ENCODE measurements at places on chromosomes 2 and 18.

DNA sequence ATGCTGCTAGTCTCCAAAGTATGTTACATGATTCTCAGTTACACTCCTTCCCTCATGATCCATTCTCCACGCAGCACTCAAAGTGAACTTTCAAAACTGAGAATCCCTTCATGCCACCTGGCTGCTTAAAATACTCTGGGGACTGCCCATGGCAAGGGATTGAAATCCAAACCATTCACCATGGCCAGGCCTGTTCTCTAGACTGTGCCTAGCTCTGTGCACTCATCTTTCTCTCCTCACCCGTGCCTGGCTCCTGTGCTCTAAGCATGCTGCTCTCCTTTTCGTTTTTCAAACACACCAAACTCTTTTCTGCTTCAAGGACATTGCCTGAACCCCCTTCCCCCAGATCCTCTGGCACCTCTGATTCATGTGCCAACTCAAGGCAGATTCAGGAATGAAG lies 80.9 kb downstream of the FASTKD2 start:
- no peak for DNase-seq

- no peak for DNase-seq
Observed at GRCh38 chr2:175317751-175318150, 136.2 kb upstream of the ATP5MC3 start.

GRCh38 chr2:63792530-63792929 lies 49.2 kb upstream of the UGP2 start:
- DNase-seq, result no peak

DNA sequence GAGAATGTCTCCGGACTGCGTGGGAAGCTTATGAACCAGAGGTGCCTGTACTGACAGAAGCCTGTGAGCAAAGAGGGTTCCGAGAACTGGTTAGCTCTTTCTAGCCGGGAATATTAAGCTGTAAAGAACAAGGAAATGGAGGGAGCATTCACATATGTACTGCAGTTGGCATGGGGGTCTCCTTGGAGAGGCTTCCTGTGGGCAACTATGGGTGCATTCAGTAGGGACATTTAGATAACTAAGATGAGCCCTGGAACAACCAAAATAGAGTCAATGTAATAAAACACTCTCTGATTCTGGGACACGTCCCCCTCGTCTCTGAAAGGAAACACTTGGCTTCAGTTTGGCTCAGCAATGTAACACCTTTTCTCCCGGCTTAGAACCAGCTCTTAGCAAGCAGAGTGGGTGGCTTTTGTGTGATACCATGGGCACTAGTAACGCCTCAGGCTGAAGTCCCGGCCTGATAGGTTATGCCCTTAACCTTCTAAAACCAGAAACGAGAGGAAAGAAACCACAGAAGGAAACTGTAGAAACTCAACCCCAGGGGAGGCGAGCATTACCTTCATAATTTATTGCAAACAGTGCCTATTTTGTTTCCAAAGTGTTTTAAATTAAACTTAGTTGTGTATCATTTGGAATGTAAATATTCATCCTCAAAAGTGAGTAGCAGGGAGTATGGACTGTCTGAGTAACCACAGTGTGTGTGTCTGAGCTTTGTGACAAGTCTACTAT lies 48.8 kb upstream of the LPIN2 start:
- no peak for DNase-seq

DNA sequence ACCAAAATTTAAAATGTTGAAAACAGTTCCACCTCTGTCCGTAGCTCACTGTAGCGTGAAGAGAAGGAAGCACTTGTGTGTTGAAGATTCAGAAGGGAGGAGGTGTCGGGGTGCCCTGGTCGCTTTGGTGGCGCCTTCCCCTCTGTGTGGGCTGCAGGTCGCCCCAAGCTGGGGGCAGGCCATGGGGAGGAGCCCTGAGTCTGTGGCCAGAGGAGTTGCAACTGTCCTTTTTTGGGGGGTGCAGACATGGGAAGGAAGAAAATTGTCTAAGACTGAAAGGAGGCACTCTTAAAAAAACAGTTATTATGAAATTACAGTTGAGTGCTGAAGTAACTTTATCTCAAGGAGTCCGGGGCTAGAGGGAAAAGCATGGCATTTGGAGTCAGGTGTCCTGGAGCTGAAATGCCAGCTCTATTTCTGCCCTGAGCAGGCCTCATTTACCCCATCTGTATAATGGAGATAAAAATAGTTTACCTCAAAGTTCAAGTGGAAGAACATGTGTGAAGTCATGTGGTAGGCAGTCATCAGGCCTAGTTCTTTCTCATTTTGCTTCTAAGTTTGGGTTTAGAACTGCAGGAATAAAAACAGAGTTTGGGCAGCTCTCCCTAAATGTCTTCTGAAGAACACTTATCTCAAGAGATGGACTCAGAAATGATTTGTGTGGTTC lies 82.1 kb downstream of the RNF144A start:
- no peak for DNase-seq

GRCh38 chr2:218471982-218472381 lies 53.1 kb downstream of the VIL1 start:
- DNase-seq, result no peak

DNA sequence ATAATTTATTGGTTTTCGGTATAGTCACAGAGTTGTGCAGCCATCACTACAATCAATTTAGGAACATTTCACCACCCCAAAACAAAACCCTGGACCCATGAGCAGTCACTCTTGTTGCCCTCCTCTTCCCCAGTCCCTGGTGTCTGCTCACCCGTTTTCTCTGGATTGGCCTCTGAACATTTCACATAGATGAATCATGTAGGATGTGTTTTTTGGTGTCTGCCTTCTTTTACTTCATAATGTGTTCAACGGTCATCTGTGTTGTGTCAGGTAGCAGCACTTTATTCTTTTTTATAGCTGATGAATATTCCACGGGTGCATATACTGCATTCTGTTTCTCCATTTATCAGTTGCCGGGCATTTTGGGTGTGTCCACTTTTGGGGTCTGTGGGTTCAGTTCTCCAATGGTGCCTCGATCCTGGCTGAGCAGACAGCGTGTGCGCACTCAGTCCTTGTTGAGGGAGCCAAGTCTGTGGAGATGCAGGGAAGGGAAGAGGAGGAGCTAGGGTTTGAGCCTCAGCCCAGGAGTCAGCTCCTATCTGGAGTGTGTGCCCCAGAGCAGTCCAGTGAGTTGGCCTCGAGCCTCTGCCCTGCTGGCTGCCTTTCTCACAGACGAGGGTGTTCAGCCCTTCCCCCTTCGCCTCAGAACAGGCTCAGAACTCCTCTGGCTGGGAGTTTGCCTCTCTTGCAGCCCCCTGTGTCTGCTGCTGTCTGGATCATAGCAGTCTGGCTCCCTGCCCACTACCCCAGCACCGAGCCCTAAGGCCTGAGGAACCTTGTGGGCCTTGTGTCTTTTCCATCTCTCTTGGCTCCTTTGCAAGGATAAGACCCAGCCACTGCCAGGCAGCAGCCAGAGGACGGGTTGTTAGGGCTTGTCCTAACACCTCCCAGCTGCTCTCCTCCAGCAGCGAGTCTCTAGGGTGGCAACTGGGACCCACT lies 18.0 kb downstream of the C2orf74 start:
- no peak for DNase-seq

- no peak for DNase-seq
Observed at GRCh38 chr18:48098007-48098406, 167.5 kb upstream of the SMAD2 start.

- DNase-seq, result no peak
Observed at GRCh38 chr18:4417714-4418113, 37.4 kb downstream of the DLGAP1 start.

DNA sequence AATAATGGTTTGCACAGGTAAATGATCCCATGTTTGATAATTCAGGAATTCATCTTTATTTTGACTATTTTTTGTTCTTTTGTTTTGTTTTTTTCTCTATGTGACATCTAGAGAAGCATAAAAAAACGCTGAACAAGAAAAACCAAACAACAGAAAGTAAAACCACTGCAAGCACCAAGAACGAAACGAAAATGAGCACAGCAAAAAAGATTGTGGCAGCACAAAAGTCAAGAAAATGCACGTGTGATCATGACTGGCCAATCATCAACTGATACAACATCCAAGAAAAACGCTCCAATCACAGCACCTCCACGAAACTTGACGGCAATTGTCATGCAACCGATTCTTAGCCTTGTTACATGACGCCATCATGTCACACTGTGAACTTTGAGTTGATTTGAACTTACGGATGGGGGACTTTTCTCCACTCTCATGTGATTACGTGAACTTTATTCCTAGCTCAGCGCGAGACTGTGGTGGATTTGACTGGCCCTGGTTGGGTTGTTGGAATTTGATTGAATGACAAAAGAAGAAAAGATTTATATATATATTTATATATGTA lies 318.7 kb downstream of the CELF4 start:
- no peak for DNase-seq

DNA sequence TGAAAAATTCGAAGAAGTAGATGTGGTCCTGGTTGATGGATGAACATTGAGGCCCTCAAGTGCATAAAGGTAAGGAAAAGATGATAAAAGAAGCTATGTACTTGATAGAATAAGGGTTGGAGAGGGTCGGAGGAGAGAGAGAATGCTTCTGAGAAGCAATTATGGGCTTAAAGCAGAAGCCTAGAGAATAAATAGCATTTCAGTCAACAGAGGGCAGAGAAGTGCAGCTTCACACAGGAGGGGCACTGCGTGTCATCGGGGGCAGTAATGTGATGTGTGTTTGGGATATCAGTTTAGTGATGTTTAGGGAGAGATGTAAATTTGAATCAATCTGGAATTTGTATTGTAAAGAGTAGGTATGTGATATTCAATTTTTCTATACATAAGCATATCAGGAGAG lies 334.5 kb downstream of the PIK3C3 start:
- DNase-seq, result no peak

- no peak for DNase-seq
Observed at GRCh38 chr2:230796280-230796862, 68.4 kb upstream of the ITM2C start.

DNA sequence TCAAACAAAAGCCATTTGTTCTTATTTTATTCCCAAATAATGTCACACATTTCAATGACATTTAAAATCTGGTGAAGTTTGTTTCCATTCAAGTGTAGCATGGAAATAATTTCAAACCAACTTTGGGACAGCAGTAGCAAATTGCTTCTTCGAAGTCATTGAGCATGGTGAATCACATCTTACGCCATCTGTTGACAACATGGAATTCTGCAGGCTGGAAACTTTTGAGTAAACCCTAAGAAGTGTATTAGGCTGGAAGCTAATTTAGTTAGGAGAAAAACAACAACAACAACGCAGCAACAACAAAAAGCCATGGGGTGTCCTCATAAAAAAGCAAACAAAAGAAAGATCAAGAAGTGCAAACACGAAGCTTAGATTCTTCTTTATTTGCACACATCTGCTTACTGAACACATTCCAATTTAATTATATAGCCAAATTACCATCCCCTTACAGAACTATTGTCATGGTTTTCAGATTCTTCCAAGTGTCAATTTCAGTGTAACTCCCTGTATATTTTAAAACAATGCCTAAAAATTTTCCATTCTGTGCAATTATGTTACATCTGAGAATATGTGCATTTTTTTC lies 659.0 kb upstream of the CDH7 start:
- DNase-seq, result peak; percentile 2

DNA sequence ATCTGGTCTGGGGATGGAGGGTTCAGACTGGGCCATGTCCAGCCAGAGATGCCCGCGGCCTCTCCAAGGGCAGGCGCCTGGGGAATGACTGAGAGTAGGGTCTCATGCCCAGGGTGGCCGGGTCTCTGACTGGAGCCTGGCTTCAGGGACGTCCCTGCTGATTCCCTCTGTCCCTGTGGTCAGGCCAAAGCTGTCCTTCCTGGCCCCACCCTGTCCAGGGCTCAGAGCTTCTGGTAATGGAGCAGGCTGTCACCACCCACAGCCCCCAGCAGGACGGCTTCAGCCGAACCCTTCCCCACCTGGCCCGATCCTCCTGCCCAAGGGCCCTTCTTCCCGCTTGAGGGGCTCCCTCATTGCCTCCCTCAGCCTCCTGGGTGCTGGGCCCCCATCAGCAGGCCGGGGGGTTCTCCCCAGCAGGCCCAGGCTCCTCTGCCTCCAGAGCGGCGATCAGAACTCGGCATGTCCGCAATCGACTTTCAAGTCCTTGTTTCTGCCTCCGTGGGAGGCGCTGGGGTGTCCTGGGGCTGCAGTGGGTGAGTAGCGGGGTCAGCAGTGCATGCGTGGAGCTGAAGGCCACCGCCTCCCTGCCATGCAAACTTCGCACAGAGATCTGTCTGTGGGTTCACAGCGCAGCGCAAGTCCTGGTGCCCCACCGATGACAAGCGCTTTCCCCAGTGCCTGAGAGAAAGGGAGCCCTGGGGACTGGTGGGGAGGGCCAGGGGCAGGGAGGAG lies 18.3 kb downstream of the RAMP1 start:
- no peak for DNase-seq

DNA sequence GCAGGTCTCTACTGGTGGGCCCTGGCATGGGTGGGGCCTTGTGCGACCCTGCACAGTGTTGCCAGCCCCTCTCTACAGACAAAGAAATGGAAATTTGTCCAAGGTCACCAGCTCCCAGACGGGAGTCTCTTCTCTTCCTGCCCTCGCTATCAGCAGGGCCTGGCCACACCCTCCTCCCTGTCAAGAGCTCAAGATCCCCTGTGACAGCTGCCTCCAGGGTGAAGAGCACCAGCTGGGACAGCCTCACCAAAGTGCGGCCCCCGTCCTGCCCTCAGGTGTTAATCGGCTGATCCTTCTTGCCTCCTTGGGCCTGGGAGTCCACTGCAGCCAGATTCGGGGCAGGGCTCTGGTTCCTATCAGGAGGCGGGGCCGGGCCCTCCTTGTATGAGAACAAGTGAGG lies 259.1 kb downstream of the TWIST2 start:
- DNase-seq, result no peak

DNA sequence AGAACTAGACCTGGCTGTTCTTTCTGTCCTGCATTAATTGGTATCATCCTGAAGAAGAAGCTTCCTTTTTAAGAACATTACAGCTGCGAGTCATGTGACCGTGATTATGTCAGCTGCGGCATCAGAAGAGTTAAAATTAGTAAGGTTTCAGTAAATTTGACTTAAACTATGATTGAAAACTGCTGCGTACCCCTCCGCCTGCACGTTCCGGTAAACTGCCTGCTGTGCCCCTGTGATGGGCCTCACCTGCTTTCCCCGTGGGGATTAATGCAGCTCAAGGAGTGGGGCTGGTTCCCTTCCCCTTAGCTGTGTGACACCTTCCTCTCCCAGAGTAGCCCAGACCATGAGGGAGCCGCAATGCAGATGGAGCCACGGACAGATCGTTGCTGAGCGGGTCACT lies 36.1 kb upstream of the MYO3B start:
- peak; percentile 29 for DNase-seq

DNA sequence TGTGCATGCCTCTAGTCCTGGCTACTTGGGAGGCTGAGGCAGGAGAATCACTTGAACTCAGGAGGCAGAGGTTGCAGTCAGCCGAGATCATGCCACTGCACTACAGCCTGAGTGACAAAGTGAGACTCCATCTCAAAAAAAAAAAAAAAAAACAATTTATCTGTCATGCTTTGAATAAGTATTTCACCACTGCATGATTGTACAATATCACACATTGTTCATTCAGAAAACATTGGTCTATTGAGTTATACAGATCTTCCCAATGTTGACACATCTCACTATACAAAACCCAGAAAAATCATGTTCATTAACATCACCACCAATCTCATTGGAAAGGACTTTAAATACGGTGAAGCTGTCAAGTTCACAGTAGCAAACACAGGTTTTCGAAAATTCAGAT lies 46.8 kb upstream of the PPM1B start:
- no peak for DNase-seq
